MM.1S (cell line): ENCODE measurements at places on chromosomes 3 and 15.

GRCh38 chr15:99994849-99995248 lies 261.6 kb upstream of the LYSMD4 start:
- no peak for DNase-seq

GRCh38 chr3:97940034-97940433 lies 32.2 kb downstream of the RIOX2 start:
- DNase-seq: no peak

- peak; percentile 51 for DNase-seq
Measured at GRCh38 chr3:18424729-18425640, at the start of gene SATB1. SATB1 (minus strand) TSS chr3:18425339; CDS start chr3:18420967, 4,372 bp downstream.

DNA sequence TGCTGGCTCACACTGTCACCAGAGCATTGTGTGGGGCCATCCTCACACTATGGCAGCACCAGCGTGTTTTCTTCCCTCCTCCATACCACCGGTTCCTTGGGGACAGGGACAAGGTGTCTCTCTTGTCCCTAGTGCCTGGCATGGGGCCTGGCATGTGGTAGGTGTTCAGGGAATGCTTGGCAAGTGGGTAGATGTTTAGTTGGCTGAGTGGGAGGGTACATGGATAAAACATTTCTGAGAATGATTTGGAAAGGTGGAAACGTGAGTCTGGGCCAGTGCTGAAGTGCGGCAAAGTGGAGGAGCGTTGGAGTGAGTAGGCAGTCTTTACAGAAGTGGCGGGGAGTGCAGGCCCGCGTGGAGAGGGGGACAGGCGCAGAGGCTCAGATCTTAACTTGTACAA lies 15.0 kb downstream of the SNAPC5 start:
- DNase-seq: no peak

DNA sequence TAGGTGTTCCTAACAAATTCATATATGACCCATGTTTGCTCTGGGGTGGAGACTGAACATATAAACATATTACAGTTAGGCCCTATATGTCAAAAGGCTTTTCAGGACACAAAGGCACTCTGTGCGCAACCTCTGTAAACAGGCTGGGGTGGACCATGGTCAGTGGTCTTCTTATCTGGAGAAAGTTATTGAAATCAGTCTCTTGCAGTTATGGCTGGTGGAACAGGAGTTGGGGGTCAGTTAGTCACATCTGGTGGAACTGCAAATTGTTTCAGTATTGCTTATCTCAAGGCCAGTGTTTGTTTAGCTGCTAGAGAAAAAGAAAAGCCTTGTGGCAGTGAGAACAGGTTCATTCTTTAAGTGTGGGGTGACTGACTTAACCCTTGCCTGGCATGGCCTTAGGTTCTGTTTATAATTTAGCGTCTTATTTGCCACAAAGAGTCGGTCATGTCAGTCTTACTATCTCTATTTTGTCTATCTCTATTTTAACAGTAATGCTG lies 5.9 kb upstream of the GP9 start:
- no peak for DNase-seq
